Aorta (tissue), 5 donors: ENCODE measurements at places on chromosomes 2 and 18. TPM values are rescaled to one million over a fixed set of nuclear protein-coding genes. Genes with fewer than 3 reads are reported as not detected.
A peak's percentile ranks its signal among the peaks of the same experiment; 100 is the strongest.

The ERICH2 gene
- 0.69 TPM for total RNA-seq

The TMEM18 gene
- 21.5 TPM for total RNA-seq

The MAP3K19 gene
- not detected for total RNA-seq

The SERPINB4 gene
- total RNA-seq: not detected

The ACMSD gene
- total RNA-seq: not detected

The ALPI gene
- not detected for total RNA-seq

The ADD2 gene
- 1.7 TPM for total RNA-seq

The TMEM247 gene
- total RNA-seq: not detected

The DOK6 gene
- 6.3 TPM for total RNA-seq

The CPO gene
- total RNA-seq: 0.58 TPM

The SOWAHC gene
- 15.0 TPM for total RNA-seq

The USP34 gene
- 146 TPM for total RNA-seq

GRCh38 chr2:172404824-172405223 is 22.6 kb upstream of the ITGA6 start:
- H3K4me3 ChIP-seq: no peak overlapping the region
- H3K27me3 ChIP-seq: no peaks in the 10 kb centered on the region
- H3K4me1 ChIP-seq: no peaks in the 10 kb centered on the region
- H3K27ac ChIP-seq: no peak overlapping the region
- no peaks in the 10 kb centered on the region for H3K36me3 ChIP-seq
- no peak for DNase-seq

DNA sequence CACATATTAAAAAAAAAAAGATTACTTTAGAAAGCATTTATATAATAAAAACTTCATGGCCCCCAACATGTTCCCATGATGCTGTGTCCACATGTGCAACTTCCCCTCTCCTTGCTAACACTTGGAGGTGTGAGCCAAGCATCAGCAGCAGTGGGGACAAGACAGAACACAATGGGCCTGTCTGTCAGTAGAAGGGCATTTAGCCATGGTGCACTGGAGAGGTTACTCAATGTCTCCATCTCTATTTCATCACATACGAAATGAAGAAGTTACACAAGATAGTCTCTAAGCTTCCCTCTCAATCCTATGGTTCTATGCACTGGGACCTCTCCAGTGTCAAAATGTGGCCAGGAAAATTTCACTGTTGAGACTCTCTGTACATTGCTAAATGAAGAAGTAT is 2.5 kb downstream of the VIT start:
- H3K27me3 ChIP-seq: no peaks in the 10 kb centered on the region
- H3K36me3 ChIP-seq: no peaks in the 10 kb centered on the region
- no peak overlapping the region for H3K4me3 ChIP-seq
- DNase-seq: no peak
- no peak overlapping the region for H3K27ac ChIP-seq

GRCh38 chr2:126891681-126892500 is 6.8 kb upstream of the TEX51 start:
- no peak overlapping the region for H3K4me3 ChIP-seq
- H3K27me3 ChIP-seq: no peaks in the 10 kb centered on the region
- H3K36me3 ChIP-seq: no peaks in the 10 kb centered on the region
- DNase-seq: no peak

DNA sequence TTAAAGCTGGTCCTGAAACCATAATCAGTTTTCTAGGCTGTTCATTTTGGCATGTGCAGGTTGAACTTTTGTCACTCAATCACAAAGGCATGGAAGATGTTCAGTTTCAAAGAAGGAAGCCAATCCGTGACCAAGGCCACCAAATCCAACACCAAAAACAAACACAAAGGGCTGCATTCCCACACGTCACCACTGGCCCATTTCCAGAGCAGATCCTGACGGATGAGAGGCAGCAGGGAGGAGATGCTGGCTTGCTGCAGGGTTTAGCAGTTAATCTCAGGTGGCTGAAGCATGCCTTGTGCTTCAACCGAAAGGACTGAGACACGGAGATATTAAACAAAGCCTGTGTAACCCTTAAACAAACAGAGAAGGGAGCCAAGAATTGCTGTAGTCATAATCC is 191.9 kb upstream of the CTAGE1 start:
- H3K27ac ChIP-seq: peak overlapping the region; percentile 30
- peak; percentile 88 for DNase-seq
- no peaks in the 10 kb centered on the region for H3K36me3 ChIP-seq

- H3K36me3 ChIP-seq: no peaks in the 10 kb centered on the region
- DNase-seq: peak; percentile 29
- H3K27ac ChIP-seq: no peak overlapping the region
- no peak overlapping the region for H3K4me3 ChIP-seq
- H3K27me3 ChIP-seq: no peaks in the 10 kb centered on the region
Observed at GRCh38 chr2:238106339-238106697, 6.2 kb downstream of the ESPNL start.

GRCh38 chr2:224973112-224974016 is 68.9 kb downstream of the DOCK10 start:
- no peaks in the 10 kb centered on the region for H3K36me3 ChIP-seq
- no peak for DNase-seq
- H3K4me1 ChIP-seq: no peaks in the 10 kb centered on the region
- H3K4me3 ChIP-seq: peak overlapping the region; percentile 16
- no peaks in the 10 kb centered on the region for H3K27me3 ChIP-seq

- no peak for DNase-seq
- H3K4me1 ChIP-seq: no peaks in the 10 kb centered on the region
- no peak overlapping the region for H3K4me3 ChIP-seq
- H3K27ac ChIP-seq: no peak overlapping the region
- no peaks in the 10 kb centered on the region for H3K27me3 ChIP-seq
- H3K36me3 ChIP-seq: no peaks in the 10 kb centered on the region
Observed at GRCh38 chr2:74828543-74828942, 5.4 kb upstream of the HK2 start.

DNA sequence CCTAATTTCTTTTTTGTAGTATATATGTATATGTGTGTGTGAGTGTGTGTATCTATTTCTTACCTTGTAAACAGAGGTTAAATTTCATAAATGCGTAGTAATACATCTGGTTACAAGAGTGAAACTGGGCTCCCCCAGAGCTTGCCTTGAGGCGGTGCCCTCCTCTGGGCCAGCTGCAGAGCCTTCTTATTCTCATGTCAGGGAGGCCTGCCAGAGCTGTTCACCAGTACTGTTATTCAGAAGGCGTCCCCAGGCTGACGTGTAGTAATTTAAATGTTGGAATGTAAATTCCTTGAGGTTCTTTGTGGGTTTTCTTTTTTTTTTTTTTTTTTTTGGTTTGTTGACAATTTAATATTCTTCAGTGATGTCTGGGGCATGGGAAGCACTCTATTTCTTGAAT is 11.2 kb downstream of the COPS8 start:
- no peak overlapping the region for H3K4me3 ChIP-seq
- no peak for DNase-seq
- H3K4me1 ChIP-seq: no peaks in the 10 kb centered on the region
- H3K27ac ChIP-seq: no peak overlapping the region
- peaks cover 4% of the 10 kb centered on the region for H3K36me3 ChIP-seq

GRCh38 chr2:143764706-143765105 is 635.5 kb downstream of the ARHGAP15 start:
- no peak for DNase-seq
- no peaks in the 10 kb centered on the region for H3K4me1 ChIP-seq
- H3K27ac ChIP-seq: no peak overlapping the region
- no peaks in the 10 kb centered on the region for H3K36me3 ChIP-seq

- H3K36me3 ChIP-seq: peaks cover 4% of the 10 kb centered on the region
- no peaks in the 10 kb centered on the region for H3K27me3 ChIP-seq
- no peak for DNase-seq
- H3K27ac ChIP-seq: no peak overlapping the region
Observed at GRCh38 chr2:241179899-241180298, 8.6 kb upstream of the ANO7 start.

DNA sequence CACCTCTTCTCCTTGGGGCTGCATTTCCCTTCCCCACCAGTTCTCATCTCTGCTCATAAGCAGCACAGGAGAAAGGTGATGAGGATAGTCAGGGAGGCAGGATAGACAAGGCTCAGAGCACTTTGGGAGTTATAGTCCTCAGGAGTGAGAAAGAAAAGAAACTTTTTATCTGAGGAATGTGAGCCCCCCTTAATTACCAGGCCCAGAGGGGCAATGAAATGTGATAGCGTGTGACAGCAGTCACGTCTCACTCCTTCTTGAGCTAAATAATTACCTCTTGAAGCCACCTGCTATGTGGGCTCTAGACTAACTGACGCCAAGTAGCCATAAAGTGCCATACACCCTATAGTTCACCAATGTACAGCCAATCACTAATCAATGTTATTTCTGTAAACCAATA is 105.8 kb downstream of the SPP2 start:
- H3K4me3 ChIP-seq: no peak overlapping the region
- H3K4me1 ChIP-seq: no peaks in the 10 kb centered on the region
- H3K27me3 ChIP-seq: no peaks in the 10 kb centered on the region

DNA sequence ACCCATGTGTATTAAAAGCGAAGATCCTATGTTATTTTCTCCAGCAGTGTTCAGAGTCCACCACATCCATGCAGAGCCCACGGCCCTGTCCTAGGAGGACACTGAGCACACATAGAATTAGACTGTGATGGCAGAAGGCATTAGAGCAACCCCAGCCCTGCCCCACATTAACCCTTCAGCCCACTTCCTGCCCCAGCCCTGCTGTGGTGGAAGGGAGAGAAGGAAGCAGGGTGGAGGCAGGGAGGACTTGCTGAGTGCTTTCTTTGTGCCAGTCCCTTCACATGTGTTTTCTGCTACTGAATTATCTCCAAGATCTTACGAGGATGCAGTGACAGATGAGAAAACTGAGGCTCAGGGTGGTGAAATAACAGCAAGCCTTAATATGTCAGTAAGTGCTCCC is 339.0 kb downstream of the SMAD2 start:
- no peak overlapping the region for H3K4me3 ChIP-seq
- no peaks in the 10 kb centered on the region for H3K4me1 ChIP-seq
- no peak overlapping the region for H3K27ac ChIP-seq
- no peaks in the 10 kb centered on the region for H3K36me3 ChIP-seq
- DNase-seq: no peak

- no peak overlapping the region for H3K27ac ChIP-seq
- H3K4me1 ChIP-seq: no peaks in the 10 kb centered on the region
- no peak overlapping the region for H3K4me3 ChIP-seq
- no peak for DNase-seq
- H3K36me3 ChIP-seq: no peaks in the 10 kb centered on the region
- H3K27me3 ChIP-seq: no peaks in the 10 kb centered on the region
Observed at GRCh38 chr18:8045160-8045883, 478.2 kb downstream of the PTPRM start.

DNA sequence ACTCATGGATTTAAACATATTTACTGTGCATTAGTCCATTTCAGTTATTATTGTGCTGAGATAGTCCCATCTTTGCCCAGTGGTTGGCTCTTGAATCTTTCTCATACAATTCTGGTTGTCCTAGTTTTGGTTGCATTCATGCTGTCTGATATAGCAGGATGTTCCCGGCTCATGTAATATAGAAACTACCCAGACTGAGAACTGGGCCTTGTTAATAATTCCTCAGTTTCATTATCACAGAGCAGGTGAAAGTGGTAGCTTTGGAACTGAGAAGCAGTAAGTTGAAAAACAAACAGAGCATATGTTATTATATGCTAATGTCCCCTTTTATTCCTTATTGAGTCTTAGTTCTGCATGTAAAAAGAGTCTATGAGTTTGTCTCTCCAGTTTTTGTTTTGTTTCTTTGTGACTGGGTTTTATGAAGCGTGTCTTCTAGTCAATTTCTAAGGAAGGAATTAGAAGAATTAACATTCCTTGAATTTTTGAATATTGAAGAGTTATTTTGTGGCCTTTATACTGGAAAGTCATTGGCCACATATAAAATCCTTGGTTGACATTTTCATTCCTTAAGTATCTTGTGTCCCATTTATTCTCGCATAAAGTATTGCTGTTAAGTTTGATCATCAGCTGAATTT is 43.3 kb downstream of the EIF5B start:
- H3K4me3 ChIP-seq: no peak overlapping the region
- no peak for DNase-seq
- no peaks in the 10 kb centered on the region for H3K4me1 ChIP-seq
- H3K36me3 ChIP-seq: peaks cover 2% of the 10 kb centered on the region

DNA sequence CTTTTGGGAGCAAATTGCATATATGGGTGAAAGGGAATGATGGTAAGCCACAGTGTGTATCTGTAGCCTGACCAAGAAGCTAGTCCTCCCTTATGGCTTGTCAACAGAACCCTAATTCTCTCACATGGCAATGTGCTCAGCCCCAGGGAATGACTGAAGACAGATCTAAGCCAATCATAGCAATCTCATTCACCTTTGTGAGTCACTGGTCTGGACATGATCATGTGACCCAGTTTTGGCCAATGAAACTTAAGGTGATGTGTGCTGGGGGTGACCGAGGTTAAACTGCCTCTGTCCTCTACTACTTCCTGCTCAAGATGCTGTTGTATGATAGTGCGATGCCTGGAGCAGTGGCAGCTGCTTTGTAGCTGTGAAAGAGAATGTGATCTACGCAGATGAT is 491.2 kb upstream of the HS6ST1 start:
- H3K27me3 ChIP-seq: no peaks in the 10 kb centered on the region
- H3K4me3 ChIP-seq: no peak overlapping the region
- H3K27ac ChIP-seq: no peak overlapping the region

DNA sequence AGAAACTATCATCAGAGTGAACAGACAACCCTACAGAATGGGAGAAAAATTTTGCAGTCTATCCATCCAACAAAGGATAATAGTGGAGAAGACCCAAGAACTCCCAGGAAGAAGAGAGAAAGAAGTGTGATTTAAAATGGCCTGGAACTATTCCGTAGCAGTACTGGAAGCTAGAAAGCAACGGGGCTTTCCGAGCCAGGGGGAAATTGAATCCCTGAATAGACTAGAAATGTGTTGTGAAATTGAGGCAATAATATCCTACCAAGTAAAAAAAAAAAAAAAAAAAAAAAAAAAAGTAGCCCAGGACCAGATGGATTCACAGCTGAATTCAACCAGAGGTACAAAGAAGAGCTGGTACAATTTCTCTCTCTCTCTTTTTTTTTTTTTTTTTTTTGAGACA is 69.3 kb downstream of the FARP2 start:
- H3K27ac ChIP-seq: no peak overlapping the region
- no peaks in the 10 kb centered on the region for H3K27me3 ChIP-seq
- no peaks in the 10 kb centered on the region for H3K4me1 ChIP-seq
- H3K36me3 ChIP-seq: peaks cover 6% of the 10 kb centered on the region
- no peak overlapping the region for H3K4me3 ChIP-seq

DNA sequence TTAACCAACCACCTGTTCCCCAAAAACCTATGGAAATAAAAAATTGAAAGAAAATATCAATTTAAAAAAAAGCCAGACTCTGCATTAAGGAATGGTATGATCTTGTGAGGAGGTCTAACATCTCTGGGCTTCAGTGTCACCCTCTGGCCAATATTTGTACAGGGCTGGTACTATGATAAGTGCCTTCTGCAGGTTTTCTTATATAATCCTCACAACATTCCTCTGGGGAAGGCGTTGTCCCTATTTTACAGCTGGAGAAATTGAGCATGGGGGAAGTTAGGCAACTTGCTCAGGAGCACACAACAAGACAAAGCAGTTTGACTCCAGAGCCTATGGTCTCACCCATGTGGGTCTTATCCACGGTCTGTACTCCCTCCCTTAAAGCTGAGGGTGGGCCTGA is 86.0 kb downstream of the ZBTB7C start:
- no peak overlapping the region for H3K4me3 ChIP-seq
- H3K27ac ChIP-seq: no peak overlapping the region
- H3K27me3 ChIP-seq: no peaks in the 10 kb centered on the region

GRCh38 chr2:150618245-150618895 is 130.9 kb upstream of the RND3 start:
- no peak overlapping the region for H3K4me3 ChIP-seq
- no peak overlapping the region for H3K27ac ChIP-seq
- no peaks in the 10 kb centered on the region for H3K36me3 ChIP-seq
- no peaks in the 10 kb centered on the region for H3K27me3 ChIP-seq
- H3K4me1 ChIP-seq: peaks cover 6% of the 10 kb centered on the region
